GM23248 (cell line): ENCODE measurements at places on chromosomes 1 and 21. TPM values are rescaled to one million over a fixed set of nuclear protein-coding genes. Genes with fewer than 3 reads are reported as not detected.

DNA sequence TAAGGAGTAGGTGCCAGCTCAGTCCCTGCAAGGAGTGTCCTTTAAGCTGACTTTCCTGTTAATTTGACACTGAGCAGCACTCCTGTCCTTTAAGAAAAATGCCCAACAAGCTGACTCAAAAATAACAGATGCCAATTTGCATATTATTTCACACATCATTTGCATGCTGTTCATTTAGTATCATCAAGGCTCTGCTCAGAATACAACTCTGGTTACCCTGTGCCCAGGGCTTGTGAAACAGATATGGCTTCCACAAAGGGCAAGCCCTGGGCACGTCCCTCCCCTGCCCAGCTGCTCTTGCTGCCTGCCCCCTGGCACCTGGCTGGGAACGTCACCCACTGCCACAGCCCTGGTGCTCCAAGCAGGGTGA, 10.3 kb downstream of the KCNN3 start:
- no peak overlapping the region for H3K4me3 ChIP-seq
- no peak for DNase-seq
- no peaks in the 10 kb centered on the region; the same call in none of the 2 replicates for H3K27me3 ChIP-seq
- H3K27ac ChIP-seq, result no peak overlapping the region
- H3K36me3 ChIP-seq, result no peaks in the 10 kb centered on the region
- no peaks in the 10 kb centered on the region for H3K4me1 ChIP-seq

The RBM34 gene
- total RNA-seq, result 38.7 and 53.6 TPM in 2 replicates

DNA sequence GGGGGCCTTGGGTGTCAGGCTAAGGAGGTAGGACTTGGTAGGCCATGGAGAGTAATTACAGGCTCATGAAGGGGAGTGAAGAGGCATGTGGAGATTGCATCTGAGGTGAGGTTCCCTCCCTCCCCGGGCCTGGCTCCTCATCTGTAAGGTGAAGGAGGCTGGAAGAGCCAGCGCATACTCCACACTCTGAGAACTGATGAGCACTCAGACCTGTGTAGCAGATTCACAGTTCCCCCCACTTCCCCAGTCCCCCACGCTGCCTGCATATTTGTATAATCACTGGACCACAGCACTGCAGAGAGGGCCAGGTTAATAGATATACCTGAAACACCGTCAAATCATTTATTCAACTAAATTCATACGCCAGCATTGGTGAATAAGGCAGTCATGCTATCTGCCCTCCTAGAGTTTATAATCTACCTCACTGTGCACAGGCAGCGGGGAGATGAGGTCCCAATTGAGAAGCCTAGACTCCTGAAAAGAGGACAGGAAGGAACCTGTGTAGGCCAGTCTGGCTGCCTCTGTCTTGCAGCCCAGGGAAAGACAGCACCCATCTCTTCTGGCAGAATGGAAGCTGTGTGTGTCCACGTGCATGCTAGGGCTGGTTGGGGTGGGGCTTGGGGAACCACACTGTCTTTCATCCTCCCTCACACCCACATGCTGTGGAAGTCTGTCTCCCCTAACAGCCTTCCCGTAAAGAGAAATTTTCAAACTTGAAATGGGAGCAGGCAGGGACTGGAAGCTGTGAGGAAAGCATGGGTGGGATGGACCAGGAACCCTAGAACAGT, 110.6 kb upstream of the ATP1A1 start:
- no peaks in the 10 kb centered on the region for H3K4me1 ChIP-seq
- H3K27ac ChIP-seq, result no peak overlapping the region
- no peak overlapping the region for H3K4me3 ChIP-seq
- H3K27me3 ChIP-seq, result peaks cover 2% of the 10 kb centered on the region; the same call in 1 of the 2 replicates
- no peaks in the 10 kb centered on the region for H3K36me3 ChIP-seq

- H3K4me1 ChIP-seq, result peaks cover 25% of the 10 kb centered on the region
- H3K4me3 ChIP-seq, result no peak overlapping the region
- H3K27ac ChIP-seq, result peak overlapping the region; percentile 64; the same call in 1 of the 2 replicates
- no peaks in the 10 kb centered on the region for H3K27me3 ChIP-seq
- no peak for DNase-seq
- H3K36me3 ChIP-seq, result no peaks in the 10 kb centered on the region
These were observed 23.7 kb downstream of the UMODL1 start for GRCh38 chr21:42094811-42095210.

GRCh38 chr1:97721221-97721620, 199.6 kb downstream of the DPYD start:
- H3K27ac ChIP-seq, result no peak overlapping the region
- 0 out of 2 replicates have a peak, but pooled peaks cover 8% of the 10 kb centered on the region for H3K36me3 ChIP-seq
- H3K4me1 ChIP-seq, result no peaks in the 10 kb centered on the region; the same call in 1 of the 2 replicates
- H3K4me3 ChIP-seq, result no peak overlapping the region

GRCh38 chr1:98090351-98090750, 169.5 kb upstream of the DPYD start:
- H3K4me3 ChIP-seq, result no peak overlapping the region
- H3K27ac ChIP-seq, result 0 out of 2 replicates have a peak overlapping the region, but pooled peaks have one; percentile 21
- H3K27me3 ChIP-seq, result no peaks in the 10 kb centered on the region
- DNase-seq, result peak; percentile 51

- DNase-seq, result no peak
- H3K27me3 ChIP-seq, result no peaks in the 10 kb centered on the region
- H3K4me3 ChIP-seq, result no peak overlapping the region
- no peaks in the 10 kb centered on the region for H3K36me3 ChIP-seq
These were observed 1290.7 kb upstream of the ADGRL2 start for GRCh38 chr1:80509965-80510522.

- no peak for DNase-seq
- peaks cover 10% of the 10 kb centered on the region for H3K4me1 ChIP-seq
- no peak within 1 kb of the TSS for H3K27ac ChIP-seq
- H3K4me3 ChIP-seq, result no peak within 1 kb of the TSS
- H3K27me3 ChIP-seq, result 0 out of 2 replicates have a peak, but pooled peaks cover 4% of the 10 kb centered on the region
These were observed at the start of gene CD52 for GRCh38 chr1:26317612-26318337. CD52 (plus strand) TSS chr1:26317958; CDS start chr1:26318018, 60 bp downstream.

DNA sequence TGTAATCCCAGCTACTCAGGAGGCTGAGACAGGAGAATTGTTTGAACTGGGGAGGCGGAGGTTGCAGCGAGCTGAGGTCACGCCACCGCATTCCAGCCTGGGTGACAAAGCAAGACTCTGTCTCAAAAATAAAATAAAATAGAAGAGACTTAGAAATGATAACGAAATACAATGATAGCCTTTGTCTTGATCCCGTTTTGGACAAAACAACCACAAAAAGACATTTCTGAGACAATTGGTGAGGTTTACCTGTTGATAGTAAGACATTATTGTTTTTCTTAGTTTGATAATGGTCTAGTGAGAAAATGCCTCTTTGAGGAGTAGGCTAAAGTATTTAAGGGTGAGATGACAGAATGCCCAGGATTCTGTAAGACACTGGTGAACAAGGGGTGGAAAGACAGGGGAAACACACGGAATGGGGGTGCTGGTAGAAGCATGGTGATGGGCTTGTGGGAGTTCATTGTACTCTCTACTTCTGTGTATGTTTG, 11.9 kb upstream of the SHE start:
- no peaks in the 10 kb centered on the region for H3K36me3 ChIP-seq
- H3K4me1 ChIP-seq, result no peaks in the 10 kb centered on the region
- DNase-seq, result no peak
- H3K27me3 ChIP-seq, result peaks cover 33% of the 10 kb centered on the region

The UBL4B gene
- not detected in 2 replicates for total RNA-seq

The CHTOP gene
- 26.9 and 37.8 TPM in 2 replicates for total RNA-seq

- H3K4me3 ChIP-seq, result no peak overlapping the region
- no peaks in the 10 kb centered on the region for H3K36me3 ChIP-seq
- peaks cover 7% of the 10 kb centered on the region for H3K4me1 ChIP-seq
- no peaks in the 10 kb centered on the region for H3K27me3 ChIP-seq
These were observed 12.1 kb upstream of the GBP6 start for GRCh38 chr1:89351597-89352311.

The NUF2 gene
- 4.9 and 11.8 TPM in 2 replicates for total RNA-seq

The C4BPB gene
- not detected in 2 replicates for total RNA-seq

DNA sequence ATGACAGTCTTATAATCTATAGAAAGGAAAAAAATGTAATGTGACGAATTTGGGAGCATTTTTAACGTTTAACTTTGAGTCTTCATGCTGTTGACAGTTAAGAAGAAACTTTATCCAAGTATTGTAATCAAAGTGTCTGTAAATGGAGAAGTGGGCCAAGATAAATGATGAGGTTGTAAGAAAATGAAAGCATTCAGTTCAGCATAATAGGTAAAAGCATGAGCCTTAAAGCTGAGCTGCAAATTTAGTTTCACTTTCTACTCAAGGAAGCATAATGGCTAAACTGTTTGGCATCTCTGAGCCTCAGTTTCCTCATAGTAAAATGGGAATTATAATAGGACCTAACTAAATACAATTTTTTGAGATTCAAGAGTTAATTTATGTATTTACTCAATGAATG, 1554.8 kb downstream of the KCNT2 start:
- no peaks in the 10 kb centered on the region for H3K27me3 ChIP-seq
- H3K27ac ChIP-seq, result no peak overlapping the region
- DNase-seq, result peak; percentile 11

- H3K36me3 ChIP-seq, result no peaks in the 10 kb centered on the region
- H3K4me1 ChIP-seq, result no peaks in the 10 kb centered on the region
- no peak for DNase-seq
- no peak overlapping the region for H3K4me3 ChIP-seq
- H3K27ac ChIP-seq, result no peak overlapping the region
- H3K27me3 ChIP-seq, result 0 out of 2 replicates have a peak, but pooled peaks cover 12% of the 10 kb centered on the region
These were observed 91.5 kb upstream of the ETS2 start for GRCh38 chr21:38714039-38714817.

GRCh38 chr1:117660271-117660965, 54.6 kb downstream of the TENT5C start:
- DNase-seq, result no peak
- H3K27ac ChIP-seq, result no peak overlapping the region
- no peaks in the 10 kb centered on the region for H3K36me3 ChIP-seq
- no peaks in the 10 kb centered on the region; the same call in 1 of the 2 replicates for H3K4me1 ChIP-seq

The C1orf105 gene
- total RNA-seq, result not detected in 2 replicates

The LYST gene
- 5.9 and 9.0 TPM in 2 replicates for total RNA-seq
